ENCODE measurements at places on chromosomes 2 and 18.
A peak's percentile ranks its signal among the peaks of the same experiment; 100 is the strongest.

GRCh38 chr18:58545338-58546296, 83.3 kb downstream of the ALPK2 start:
- DNase-seq: no peak

DNA sequence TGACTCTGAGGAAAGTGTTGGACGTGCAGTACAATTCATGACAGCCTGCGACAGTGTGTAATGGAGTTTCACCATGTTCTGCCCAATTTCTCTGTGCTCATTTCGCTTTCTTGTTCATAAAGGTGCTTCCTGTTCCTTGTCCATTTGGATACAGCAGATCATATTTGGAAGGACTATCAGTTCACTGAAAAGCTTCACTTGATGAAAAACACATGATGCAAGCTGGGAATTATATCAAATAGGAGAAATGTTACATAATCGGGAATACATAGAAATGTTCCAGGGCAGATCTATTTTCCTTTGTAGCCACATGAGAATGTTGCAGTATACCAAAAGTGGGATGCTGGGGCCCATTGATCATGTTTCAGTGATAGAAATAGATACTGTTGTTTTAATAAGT, 266.3 kb upstream of the SLC14A2 start:
- DNase-seq: no peak

DNA sequence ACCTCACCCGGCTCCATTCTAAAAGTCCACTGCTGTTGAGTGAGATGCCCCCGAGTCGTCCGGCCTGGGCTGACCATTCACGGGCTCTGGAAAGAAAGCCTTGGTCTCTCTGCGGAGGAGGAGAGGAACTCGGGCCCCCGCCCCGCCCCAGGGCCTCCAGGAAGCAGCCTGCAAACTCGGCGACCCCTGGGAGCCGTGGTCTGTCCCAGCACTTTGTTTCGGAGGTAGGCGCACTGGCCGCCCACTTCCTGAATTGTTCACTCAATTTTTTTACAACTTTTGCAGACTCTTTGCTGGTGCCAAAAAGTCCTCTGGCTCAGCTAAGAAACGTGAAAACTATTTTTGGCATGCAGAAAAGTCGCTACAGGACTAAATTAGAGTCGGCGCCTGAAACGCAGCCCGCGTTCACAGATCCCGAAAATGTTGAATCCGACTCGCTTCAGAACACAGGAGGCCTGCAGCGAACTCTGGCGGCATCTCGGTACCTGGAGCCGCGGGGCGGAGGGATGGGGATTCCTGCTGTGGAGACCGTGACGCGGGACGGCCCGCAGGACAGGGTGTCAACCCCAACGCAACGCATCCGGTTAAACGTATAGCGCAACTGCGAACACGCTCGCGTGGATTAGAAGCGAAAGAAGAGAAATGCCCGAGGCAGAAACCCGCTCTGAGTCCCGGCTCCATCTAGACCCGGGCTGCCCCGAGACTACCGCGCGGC, 1.5 kb downstream of the PXDN start:
- DNase-seq: peak; percentile 75

GRCh38 chr2:85187069-85187468, 53.9 kb downstream of the TCF7L1 start:
- DNase-seq: no peak

DNA sequence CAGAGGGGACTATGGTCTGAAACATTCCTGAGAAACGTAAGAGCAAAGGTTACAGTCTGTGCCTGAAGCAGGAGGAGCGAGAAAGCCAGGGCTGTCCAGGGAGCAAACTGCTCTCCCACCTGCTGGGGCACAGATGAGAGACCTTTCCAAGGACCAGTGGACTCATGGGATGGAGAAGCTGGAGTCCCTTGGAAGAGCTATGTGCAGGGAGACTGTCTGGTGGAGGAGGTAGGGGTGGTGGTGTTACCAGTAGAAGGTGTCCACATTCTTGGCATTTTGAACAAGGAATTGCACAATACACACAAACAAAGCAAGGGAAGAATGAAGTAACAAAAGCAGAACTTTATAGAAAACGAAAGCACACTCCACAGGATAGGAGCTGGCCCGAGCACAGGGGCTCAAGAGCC, 97.9 kb upstream of the CYRIA start:
- DNase-seq: no peak

Measured in A172 (cell line).